ENCODE measurements at places on chromosomes 1 and 21.
A peak's percentile ranks its signal among the peaks of the same experiment; 100 is the strongest.

DNA sequence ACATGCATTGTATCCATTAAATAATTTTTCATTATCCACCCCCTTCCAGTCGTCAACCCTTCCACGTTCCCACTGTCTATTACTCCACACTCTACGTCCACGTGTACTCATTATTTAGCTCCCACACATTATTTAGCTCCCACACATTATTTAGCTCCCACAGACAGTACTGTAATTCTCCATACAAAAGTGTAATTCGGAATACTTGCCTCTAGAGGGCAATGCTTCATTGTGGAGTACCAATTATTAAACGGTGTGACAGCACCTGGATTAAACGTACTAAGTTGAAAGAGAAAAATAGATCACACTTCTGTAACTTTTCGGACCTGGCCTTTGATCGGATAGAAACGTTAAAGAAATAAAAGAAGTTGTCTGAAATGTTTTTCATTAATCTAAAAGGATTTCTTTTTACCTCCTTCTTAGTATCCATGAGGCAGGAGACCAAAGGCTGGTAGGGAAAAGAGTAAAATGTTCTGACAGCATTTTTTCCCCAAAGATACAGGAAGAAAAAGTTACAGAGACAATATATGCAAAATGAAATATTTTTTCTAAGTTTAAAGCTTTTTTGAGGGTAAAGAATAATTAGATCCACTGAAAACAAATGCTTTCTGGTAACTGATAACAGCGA is 99.2 kb downstream of the LHX8 start:
- no peak for DNase-seq

GRCh38 chr1:20821466-20821865 is 34.4 kb upstream of the HP1BP3 start:
- no peak for DNase-seq

DNA sequence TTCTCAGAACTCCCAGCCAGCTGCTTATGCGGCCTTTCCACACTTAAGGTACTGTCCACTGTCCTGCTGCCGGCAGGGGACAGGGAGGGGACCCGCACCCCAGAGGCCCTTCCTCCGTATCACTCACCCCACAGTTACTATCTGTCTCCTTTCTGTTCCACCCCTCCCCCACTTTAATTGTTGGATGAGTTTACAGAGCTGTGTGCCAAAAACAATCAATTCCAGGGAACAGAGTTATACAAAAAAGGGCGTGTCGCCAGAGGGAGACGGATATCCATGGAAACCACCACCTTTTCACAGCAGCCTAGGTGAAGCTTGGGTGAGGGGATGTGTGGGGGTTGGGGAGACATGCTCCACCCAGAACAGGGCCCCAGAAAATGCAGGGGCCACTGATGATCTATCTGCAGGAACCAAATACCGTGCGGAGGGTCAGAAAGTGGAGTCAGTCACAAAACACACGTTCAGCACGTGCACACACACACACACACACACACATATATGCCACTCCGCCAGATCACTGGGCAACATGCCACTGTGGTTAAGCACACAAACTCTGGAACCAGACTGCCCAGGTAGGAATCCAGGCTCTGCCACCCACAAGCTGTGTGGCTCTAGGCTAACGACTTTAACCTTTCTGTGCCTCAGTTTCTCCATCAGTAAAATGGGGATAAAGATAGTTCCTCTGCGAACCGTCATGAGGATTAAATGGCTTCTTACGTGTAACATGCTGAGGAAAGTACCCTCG is 30.5 kb downstream of the CASZ1 start:
- no peak for DNase-seq

DNA sequence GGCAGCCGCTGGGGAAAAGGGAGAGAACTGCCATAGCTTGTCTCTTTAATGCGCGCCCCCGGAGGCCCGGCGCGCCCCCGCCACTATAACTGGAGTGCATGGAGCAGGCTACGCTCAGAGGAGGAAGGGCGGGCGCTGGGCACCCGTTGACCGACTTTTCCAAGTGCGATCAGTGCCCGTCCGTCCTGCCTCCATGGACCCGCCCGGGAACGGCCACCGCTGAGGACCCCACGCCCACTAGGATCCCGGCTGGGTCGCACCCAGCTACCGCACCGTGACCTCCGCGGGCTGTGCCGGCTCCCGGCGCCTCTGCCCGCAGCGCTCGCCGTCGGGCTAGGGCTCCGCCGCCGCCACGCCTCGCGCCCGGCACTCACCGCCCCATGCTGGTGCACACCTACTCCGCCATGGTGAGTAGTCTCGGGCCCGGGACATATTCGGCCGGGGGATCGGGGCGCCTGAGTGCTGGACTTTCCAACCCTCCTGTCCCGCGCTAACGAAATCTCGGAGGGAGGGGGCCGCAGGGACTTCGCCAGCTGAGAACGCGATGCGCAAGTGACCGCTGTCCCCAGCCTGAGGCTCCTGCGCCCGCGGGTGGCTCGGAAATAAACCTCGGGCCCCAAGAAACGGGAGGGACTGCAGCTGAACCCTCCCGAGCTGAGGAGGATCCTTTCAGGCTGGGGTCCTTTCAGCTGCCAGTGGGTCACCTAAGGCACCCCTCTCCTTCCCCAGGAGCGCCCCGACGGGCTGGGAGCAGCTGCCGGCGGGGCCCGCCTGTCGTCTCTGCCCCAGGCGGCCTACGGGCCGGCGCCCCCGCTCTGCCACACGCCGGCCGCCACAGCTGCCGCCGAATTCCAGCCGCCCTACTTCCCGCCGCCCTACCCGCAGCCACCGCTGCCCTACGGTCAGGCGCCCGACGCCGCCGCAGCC is at the start of gene TFAP2E:
Gene TFAP2E (plus strand): TSS at position 117 of the 927 bp plus-strand sequence. CDS start 264 bp downstream, at position 381.
- DNase-seq: peak; percentile 62

DNA sequence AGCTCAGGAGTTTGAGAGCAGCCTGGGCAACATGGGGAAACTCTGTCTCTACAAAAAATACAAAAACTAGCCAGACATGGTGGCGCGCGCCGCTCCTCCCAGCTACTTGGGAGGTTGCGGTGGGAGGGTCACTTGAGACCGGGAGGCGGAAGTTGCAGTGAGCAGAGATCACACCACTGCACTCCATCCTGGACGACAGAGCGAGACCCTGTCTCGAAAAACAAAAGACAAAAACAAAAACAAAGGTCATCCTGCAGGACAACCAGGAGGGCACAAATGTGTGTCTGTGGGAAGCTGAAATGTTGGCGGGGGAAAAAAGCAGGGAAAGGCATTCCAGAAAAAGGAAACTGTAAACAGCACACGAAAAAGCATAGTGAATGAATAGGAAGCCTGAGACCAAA is 104.1 kb upstream of the HNRNPU start:
- DNase-seq: no peak

DNA sequence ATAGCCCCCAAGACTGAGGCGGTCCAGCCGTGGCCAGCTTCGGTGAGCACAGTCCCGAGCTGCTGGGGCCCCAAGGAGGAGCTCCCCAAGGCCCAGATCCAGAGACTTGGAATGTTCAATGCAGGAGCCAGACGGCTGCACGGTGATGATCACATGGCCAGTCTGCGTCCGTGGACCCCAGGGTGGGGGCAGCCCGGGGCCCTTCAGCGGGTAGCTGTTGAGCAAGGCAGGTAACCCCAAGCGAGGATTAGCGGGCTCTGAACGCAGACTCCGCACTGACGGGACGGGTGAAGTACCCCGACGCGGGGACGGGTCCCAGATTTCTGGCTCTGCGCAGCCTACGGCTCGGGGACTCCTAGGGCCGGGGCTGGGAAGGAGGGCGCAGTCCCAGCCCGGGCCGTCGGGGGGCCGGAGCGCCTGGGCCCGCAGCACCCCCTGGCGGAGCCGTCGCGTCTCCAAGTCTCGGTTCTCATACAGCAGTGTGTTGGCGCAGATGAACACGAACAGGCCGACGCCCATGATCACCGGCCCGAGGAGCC is 2.7 kb downstream of the TMEM200B start:
- DNase-seq: peak; percentile 86

All from activated effector memory CD4-positive, alpha-beta T cell treated with anti-CD3 and anti-CD28 coated beads, Interleukin-2, amount 50 U/mL, for 16 hours (primary cell).